ENCODE measurements at places on chromosomes 16 and 17. TPM values are rescaled to one million over a fixed set of nuclear protein-coding genes. Genes with fewer than 3 reads are reported as not detected.

GRCh38 chr17:6355196-6355595 is 79.7 kb downstream of the AIPL1 start:
- no peak overlapping the region for H3K4me3 ChIP-seq
- H3K27me3 ChIP-seq = no peaks in the 10 kb centered on the region
- H3K27ac ChIP-seq = no peak overlapping the region
- DNase-seq = no peak
- no peaks in the 10 kb centered on the region for H3K4me1 ChIP-seq

CMTM2 gene
- total RNA-seq = not detected

DNA sequence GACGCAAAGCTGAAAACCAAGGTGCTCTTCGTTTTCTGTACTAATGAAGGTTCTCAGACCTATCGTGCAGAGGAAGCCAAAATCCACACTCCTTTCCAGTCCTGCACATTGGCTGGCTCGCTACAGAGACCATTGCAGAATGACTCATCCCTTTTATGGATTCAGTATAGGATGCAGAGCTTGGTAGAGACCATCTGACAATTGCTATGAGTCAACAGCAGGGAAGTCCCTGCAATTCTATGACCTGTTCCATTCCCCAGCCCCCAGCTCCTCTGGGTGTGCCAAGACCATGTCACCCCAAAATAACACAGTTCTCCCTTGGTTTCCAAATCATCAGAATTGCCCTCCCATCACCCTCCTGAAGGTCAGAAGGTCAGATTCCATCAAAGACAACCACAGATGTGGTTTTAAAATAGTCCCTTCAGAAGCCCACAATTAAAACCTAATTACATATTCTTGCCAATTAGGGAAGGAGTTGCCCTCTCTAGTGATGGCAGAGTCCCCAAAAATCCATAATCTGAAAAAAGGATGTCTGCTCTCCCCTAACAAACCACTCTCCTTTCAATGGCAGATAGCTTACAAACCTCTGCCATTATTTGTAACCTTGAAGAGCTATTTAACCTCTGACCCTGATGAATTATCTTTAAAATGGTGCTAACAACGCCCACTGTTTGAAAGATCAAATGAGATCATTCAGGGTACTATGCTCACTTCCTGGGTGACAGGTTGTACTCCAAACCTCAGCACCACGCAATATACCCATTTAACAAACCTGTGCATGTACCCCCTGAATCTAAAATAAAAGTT is 108.2 kb upstream of the RBBP6 start:
- H3K27me3 ChIP-seq = no peaks in the 10 kb centered on the region
- no peak overlapping the region for H3K27ac ChIP-seq
- H3K4me1 ChIP-seq = no peaks in the 10 kb centered on the region

GRCh38 chr17:75487351-75488070 is 27.8 kb downstream of the CASKIN2 start:
- DNase-seq = no peak
- no peaks in the 10 kb centered on the region for H3K4me1 ChIP-seq
- no peak overlapping the region for H3K4me3 ChIP-seq
- H3K27ac ChIP-seq = no peak overlapping the region

GRCh38 chr17:18877104-18877645 is 19.2 kb downstream of the PRPSAP2 start:
- no peaks in the 10 kb centered on the region for H3K27me3 ChIP-seq
- peak; percentile 60 for DNase-seq
- no peaks in the 10 kb centered on the region for H3K36me3 ChIP-seq

DNA sequence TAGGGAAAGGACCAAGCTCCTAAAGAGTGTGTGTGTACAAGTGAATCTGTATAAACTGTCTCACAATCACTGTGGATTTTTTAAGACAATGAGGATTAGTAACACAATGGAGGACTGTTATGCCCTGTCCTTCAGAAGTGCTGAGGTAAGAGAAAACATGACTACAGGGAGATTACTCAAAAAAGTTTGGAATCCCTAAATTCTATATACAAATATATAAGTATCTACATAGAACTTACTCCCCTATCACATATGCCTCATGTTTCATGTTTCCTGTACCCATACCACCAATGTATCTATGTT is 81.9 kb downstream of the STH start:
- no peak for DNase-seq
- no peak overlapping the region for H3K4me3 ChIP-seq
- H3K4me1 ChIP-seq = no peaks in the 10 kb centered on the region

DCUN1D3 gene
- 42.8 TPM for total RNA-seq

TBC1D26 gene
- not detected for total RNA-seq

DNA sequence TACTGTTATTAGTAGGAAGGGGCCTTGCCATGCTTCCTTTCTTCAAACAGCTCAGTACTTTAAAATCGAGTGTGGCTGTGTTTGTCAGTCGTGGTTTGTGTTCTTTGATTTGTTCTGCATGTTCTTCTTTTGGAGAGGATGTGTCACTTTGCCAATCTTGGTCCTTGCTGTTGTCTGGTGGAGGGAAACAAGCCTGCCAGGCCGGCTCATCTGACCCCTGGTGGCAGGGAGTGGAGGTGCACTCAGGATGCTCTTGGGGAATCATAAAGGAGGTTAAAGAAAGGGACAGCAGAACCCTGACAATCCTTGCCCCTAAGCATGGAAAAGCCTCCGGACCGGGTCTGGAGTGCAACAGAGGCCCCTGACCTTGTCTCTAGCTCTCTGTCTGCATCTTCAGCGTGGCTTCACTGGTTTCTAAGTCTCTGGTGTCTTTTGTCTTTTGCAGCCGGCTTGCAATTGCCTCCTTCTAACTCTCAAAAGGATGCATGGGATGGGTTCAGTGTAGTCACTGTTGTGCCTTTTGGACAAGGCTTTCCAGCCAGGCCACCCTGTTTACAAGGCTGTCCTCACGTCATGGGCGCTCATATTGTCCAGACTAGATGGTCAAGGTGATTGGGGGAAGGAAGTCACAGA is 135.8 kb downstream of the WWOX start:
- DNase-seq = peak; percentile 47
- no peaks in the 10 kb centered on the region for H3K27me3 ChIP-seq
- no peak overlapping the region for H3K4me3 ChIP-seq
- no peaks in the 10 kb centered on the region for H3K36me3 ChIP-seq

PERCC1 gene
- total RNA-seq = not detected

- H3K36me3 ChIP-seq = no peaks in the 10 kb centered on the region
- H3K4me1 ChIP-seq = no peaks in the 10 kb centered on the region
Measured at GRCh38 chr17:48631693-48632578, 5.8 kb upstream of the HOXB9 start.

- H3K36me3 ChIP-seq = no peaks in the 10 kb centered on the region
- H3K4me3 ChIP-seq = no peak within 1 kb of the TSS
- no peak for DNase-seq
- no peak within 1 kb of the TSS for H3K27ac ChIP-seq
- H3K4me1 ChIP-seq = no peaks in the 10 kb centered on the region
- peaks cover 26% of the 10 kb centered on the region for H3K27me3 ChIP-seq
Measured at GRCh38 chr16:11280616-11281522, at the start of gene PRM1. PRM1 (minus strand) TSS chr16:11281330; CDS start chr16:11281238, 92 bp downstream.

KRT9 gene
- total RNA-seq = not detected

Measured in fibroblast of lung (primary cell).